Mammary microvascular endothelial cell (primary cell): ENCODE measurements at places on chromosomes 1 and 21. TPM values are rescaled to one million over a fixed set of nuclear protein-coding genes. Genes with fewer than 3 reads are reported as not detected.

The PROK1 gene
- not detected in 2 replicates for total RNA-seq

The SPATA6 gene
- total RNA-seq = 1.7 and 1.8 TPM in 2 replicates

The TIMM17A gene
- 71.1 and 77.2 TPM in 2 replicates for total RNA-seq

The FMOD gene
- 0.84 and 0.87 TPM in 2 replicates for total RNA-seq

The PTPN22 gene
- 3.1 TPM in 2 replicates for total RNA-seq
